Lower leg skin (tissue), 4 donors: ENCODE measurements at places on chromosomes 4 and X. TPM values are rescaled to one million over a fixed set of nuclear protein-coding genes. Genes with fewer than 3 reads are reported as not detected.

Gene ENPP6
- total RNA-seq, result not detected

Gene FDCSP
- total RNA-seq, result not detected

Gene PNMA3
- total RNA-seq, result 0.79 TPM

Gene RBM47
- total RNA-seq, result 52.9 TPM

Gene PROM1
- 1.9 TPM for total RNA-seq

Gene CLIC2
- 12.7 TPM for total RNA-seq

Gene CYBB
- 5.8 TPM for total RNA-seq

Gene FAM149A
- total RNA-seq, result 0.59 TPM

Gene DSPP
- not detected for total RNA-seq

Gene TLR1
- total RNA-seq, result 4.4 TPM

Gene ADH7
- total RNA-seq, result 0.83 TPM

Gene DCAF4L1
- total RNA-seq, result not detected

Gene SPANXA2
- not detected for total RNA-seq

Gene SH3RF1
- total RNA-seq, result 11.0 TPM

Gene ERAS
- total RNA-seq, result not detected

Gene PITX2
- 1.1 TPM for total RNA-seq

Gene ARMCX4
- total RNA-seq, result 4.8 TPM

Gene CDS1
- total RNA-seq, result 29.3 TPM

Gene AWAT1
- 2.5 TPM for total RNA-seq

Gene TBC1D8B
- 2.4 TPM for total RNA-seq

Gene NFKB1
- total RNA-seq, result 45.5 TPM

Gene ZNF185
- total RNA-seq, result 58.8 TPM

Gene TLR3
- 6.4 TPM for total RNA-seq

Gene RTL9
- total RNA-seq, result not detected

Gene CXCL8
- 0.86 TPM for total RNA-seq

Gene CD40LG
- total RNA-seq, result not detected

Gene CXXC4
- 0.91 TPM for total RNA-seq

Gene ANTXR2
- total RNA-seq, result 24.0 TPM

Gene CDKL2
- 0.17 TPM for total RNA-seq

Gene RASL11B
- total RNA-seq, result 4.0 TPM

Gene USO1
- 59.1 TPM for total RNA-seq

Gene MAGEB6
- total RNA-seq, result not detected

Gene GUCY1B1
- total RNA-seq, result 5.3 TPM

Gene EVC
- 20.8 TPM for total RNA-seq
